ENCODE measurements at places on chromosomes 7 and 10.

DNA sequence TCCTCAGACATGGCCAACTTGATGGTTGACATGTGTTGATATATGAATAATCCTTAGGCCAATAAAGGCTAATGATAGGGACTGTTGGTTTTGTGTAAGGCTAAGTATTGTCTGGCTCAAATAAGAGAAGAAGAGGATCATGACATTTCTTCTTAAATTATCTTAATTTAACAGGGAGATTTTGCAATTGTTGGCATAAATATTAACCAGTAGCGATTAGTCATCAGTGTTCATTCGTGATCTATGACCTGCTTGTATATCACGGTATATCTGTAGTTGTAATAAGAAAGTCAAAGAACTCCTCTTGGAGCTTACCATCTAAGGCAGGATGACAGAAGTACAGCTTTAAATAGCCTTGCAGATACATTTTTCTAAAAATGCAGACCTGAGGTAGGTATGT lies 196.4 kb downstream of the CREB5 start:
- no peak for DNase-seq

GRCh38 chr7:133805426-133805825 lies 321.7 kb upstream of the LRGUK start:
- no peak for DNase-seq

DNA sequence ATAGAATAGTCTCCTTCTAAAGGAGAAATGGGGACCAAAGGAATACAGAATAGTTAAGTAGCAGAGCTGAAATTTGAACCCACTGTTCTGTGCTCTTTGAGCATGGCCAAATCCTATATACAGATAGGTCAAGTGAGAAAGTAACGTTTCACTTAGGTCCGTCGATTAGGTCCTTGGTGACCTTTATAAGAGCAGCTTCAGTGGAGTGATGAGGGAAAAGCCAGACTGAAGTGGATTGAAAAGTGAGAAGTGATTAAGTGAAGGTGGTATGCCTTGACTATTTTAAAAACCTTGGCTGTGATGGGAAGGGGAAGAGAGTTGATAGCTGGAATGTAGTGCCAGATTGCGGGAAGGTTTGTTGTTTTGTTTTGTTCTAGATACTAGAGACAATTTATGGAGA lies 10.6 kb upstream of the LSMEM1 start:
- no peak for DNase-seq

- no peak for DNase-seq
Observed at GRCh38 chr7:124930655-124931597, 1.3 kb upstream of the POT1 start.

DNA sequence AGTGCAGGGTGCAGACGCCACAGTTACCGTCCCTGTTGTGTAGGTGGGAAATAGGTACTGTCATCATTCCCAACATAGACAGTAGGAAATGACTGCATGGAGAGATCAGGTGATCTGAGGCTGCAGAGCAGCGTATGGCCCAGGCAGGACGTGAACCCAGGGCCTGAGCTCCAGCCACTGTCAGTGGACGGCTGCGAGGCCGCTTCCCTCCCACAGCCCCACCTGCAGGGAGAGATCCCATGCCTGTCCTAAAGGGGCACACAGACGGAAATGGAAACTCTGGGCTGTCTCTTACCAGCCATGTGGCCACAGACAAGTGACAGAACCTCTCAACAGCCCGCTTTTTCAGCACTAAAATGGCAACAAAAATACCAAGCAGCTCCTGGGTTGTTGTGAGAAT lies 44.5 kb upstream of the MNX1 start:
- no peak for DNase-seq

GRCh38 chr10:89887830-89888229 lies 186.4 kb downstream of the KIF20B start:
- DNase-seq = no peak

DNA sequence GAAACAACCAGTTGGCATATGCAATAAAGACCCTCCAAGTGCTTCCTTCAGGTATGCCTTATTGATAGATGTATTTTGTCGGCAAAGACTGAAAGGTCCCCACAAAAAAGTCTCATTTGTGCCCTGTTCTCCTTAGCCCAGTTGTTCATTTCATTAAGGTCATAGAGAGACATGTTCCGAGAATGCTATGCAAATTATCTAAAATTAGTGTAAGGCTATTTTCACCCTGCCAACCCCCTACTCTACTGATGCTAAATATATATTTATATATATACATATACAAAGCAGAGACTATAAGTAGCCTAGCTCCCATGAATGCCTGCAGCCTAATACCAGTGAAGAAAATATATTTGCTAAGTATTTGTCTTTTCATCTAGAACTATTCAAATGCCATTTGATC lies 96.7 kb upstream of the ADO start:
- no peak for DNase-seq

DNA sequence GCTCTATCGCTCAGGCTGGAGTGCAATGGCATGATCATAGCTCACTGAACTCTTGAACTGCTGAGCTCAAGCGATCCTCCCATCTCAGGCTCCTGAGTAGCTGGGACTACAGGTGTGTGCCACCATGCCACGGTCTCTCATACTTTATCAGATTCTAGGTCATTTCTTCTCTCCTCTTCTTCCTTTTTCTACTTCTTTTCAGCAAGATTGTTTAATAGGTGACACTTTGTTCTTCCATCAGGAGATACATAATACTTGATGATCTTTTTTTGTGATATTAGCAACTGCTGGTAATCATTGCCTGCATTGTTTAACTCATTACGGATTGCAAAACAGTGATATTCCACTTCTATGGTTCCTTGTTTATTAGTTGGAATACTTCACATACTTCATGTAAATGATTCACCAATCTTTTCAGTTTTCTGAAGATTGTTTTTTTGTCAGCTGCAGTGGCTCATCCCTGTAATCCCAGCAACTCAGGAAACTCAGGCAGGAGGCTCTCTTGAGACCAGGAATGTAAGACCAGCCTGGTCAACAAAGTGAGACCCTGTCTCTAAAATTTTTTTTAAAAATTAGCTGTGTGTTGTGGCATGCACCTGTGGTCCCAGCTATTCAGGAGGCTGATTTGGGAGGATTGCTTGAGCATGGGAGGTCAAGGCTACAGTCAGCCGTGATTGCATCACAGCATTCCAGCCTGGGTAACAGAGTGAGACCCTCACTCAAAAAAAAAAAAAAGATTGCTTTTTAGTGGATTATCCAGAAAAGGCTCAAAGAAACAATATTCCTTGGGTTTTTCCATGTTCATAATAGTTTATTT lies 36.2 kb upstream of the CHST3 start:
- DNase-seq = peak; percentile 56

DNA sequence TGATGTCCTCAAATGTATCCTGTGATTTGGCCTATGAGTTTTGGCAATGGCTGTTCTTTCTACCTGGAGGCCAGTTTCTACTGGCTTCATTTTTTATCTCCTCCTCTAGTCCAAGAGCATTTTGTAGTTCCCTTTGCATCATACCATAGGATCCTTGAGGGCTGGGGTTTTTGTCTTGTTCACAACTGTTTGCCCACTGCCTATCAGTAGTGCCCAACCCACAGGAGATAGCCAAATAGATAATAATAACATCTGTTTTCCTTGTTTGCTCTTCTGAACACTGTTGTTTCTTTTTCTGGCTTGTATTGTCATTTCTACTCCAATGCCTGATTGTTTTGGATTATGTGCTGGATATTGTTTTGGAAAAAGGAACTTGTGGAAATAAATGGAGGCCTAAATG lies 3.4 kb downstream of the CDK1 start:
- no peak for DNase-seq

DNA sequence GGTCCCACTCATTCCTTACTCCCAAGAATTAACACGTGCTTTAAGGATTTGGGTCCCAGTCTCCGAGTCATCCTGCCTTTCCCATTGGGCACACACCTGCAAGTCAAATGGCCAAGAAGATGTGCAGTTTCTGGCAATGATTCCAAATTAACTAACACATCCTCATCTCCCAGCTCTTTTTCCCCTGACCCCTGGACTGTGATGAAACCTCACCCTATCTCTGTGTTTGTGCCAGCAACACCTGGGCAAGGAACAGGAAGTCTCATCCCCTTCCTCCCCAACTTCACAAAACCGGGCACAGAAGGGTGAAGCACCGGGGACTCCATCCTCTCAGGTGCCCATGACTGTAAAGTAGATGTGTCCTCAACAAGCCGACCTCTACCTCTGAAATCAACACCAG lies 54.8 kb downstream of the PLXNA4 start:
- DNase-seq = no peak

GRCh38 chr10:19930936-19931893 lies 115.0 kb downstream of the PLXDC2 start:
- peak; percentile 54 for DNase-seq

DNA sequence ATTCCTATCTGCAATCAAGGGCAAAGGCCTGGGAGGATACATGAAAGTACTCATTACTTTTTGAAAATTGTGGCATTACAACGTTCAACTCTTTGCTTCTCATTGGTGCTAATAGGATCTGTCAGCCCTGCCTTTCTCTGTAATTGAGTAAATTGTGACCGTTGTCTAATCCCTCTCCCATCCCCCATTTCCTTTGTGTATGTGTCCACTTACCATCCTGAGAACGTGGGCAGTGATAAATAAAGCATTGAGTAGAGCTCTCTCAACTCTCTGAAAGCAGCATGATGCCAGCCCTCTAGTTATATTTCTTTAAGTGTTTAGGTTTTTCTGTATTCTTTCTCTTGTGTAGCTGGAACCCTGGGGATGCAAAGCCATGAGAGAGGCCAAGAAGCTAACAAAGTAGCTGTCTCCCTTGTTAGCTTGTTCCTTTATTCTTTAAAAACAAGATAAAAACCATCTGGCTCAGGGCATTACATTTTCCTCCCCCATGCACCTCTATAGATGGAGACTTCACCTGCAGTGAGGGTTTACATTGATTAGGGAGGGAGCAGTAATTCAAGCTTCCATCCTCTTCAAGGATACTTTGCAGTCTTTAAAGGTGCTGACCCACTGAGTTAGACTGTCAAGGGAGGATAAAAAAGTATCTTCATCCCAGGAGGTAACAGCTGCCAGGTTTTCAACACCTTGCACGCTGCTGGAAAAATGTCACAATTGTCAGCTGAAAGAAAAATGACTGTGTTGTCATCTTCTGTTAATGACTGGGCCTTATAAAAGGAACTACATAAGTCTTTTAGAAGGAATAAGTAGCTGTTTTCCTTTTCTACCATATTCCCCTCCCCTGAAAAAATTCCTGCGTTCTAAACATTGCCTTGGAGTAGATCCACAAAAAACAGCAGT lies 112.3 kb downstream of the BTRC start:
- no peak for DNase-seq

DNA sequence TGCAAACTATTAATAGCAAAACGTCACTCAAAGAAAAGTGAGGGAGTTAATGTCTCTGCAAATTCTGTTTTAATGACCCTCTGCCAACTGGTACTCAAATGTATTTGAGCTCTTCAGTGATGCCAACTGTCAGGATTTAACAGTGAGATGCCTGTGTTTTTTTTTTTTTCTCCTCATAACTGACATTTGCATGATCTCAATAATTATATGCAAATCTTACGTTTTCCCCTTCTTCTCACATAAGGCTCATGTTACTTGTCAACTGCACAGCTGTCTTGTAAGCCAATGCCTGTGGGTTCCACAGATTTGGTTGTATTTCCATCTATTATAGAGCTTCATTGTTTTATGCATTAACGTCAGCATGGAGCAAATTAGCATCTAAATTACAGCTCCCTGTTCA lies 38.2 kb downstream of the PPP1R3A start:
- no peak for DNase-seq

DNA sequence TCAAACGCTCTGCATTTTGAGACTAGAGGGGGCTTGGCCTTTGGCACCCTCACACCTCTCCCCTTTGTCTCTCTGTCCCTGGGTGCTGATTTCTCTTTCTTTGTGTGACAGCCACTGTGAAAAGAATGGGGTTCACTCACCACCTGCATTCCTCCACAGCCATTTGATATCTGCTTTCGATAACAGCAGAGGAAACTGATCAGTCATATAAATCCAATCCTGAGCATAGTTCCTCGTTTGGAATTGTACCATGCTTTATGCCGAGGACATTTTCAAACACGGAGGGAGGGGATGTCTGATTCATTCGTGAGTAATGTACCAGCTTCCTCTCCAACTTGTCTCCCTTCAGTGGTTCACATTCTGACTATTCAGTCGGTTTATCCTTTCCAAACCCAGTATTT lies 15.8 kb downstream of the MET start:
- DNase-seq = peak; percentile 76

DNA sequence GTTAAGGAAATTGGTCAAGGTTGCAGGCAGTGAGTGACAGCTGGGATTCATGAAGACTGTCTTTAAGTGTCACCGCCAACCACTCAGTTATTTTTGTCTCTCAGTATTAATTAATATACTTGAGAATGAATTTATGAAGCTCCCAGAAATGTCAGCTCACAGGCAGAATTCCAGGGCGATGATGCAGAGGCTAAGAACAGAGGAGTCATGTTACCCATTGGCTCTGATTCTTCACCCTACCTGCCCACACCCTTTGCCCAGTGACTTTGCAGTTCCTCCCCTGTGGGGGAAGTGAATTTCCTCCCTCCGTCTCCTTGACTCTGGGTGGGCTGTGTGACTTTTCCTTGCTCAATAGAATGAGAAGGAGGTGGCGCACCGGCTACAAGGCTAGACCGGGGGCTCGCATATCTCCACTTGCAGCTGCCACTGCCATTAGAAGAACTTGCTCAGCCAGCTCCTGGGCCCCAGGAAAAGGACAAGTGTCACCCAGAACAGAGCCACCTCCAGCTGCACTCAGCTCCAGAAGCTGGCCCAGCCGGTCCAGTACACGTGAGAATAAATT lies 157.1 kb upstream of the PRKCQ start:
- no peak for DNase-seq

- DNase-seq = peak; percentile 59
Observed at GRCh38 chr10:68348265-68348741, 15.6 kb upstream of the PBLD start.

DNA sequence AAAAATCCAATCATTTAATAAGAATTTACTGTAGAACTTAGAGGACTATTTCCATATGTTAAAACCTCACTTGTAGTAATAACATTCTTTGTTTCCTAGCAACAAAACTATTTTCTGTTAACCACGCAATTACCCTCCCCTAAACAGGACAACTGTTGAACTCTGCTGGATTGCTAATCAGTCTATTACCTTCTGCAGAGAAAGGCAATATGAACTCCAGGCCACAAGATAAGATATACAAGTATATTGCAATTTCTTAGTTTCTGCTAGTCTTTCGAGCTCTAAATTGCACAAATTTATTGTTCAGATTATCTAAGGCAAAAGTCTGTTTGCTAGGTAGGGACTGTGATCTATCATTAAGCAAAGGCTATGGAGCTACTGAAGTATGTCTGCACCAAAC lies 920.1 kb upstream of the LRRN3 start:
- no peak for DNase-seq

DNA sequence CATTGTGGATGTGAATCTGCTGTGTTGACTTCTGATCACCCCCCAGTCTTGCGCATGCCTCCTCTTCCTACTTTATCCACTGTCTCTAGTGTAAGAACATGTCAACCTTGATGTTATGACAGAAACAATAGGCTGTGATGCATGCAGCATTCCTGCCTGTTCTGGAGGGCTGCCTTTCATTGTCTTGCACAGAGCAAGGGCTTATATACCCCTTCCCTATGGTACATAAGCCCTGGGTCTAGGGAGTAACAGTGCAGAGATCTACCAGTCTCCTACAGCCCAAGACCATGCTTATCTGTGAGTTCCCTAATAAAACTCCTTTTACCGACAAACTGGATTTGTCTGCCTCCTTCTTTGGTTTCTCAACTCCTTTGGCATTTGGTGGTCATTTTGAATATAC lies 177.0 kb upstream of the STK17A start:
- no peak for DNase-seq

GRCh38 chr10:54203401-54203800 lies 597.6 kb downstream of the PCDH15 start:
- DNase-seq = no peak

All from AG08395 (cell line).